ENCODE measurements at places on chromosomes 3 and 15.

- DNase-seq, result no peak
These were observed 1.2 kb upstream of the CLSTN2 start for GRCh38 chr3:139933766-139934165.

- no peak for DNase-seq
These were observed 198.4 kb downstream of the WNT5A start for GRCh38 chr3:55288657-55289056.

GRCh38 chr3:71662056-71662455 is 63.1 kb downstream of the EIF4E3 start:
- DNase-seq, result no peak

DNA sequence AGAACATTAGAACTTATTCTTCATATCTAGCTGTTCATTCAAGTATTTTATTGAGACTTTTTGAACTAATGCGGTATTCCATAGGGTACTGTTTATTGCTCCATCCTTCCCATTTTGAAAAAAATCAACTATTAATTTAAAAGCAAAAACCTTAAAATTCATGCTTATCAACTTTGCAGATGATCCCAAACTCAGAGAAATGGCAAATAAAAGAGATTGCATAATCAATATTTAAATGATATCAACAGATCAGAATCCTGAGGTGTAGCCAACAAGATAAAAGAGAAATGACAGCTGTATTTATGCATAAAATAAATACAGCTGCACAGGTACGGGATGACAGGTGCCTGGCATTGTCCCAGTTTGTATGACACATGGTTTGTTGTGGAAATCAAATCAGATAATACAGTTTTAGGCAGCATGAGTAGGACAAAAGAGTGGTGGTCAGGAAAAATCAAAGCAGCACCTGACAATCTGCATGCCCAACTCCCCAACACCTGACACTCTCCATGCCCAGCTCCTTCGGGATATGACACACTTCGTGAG is 42.4 kb upstream of the CMTM8 start:
- DNase-seq, result no peak

DNA sequence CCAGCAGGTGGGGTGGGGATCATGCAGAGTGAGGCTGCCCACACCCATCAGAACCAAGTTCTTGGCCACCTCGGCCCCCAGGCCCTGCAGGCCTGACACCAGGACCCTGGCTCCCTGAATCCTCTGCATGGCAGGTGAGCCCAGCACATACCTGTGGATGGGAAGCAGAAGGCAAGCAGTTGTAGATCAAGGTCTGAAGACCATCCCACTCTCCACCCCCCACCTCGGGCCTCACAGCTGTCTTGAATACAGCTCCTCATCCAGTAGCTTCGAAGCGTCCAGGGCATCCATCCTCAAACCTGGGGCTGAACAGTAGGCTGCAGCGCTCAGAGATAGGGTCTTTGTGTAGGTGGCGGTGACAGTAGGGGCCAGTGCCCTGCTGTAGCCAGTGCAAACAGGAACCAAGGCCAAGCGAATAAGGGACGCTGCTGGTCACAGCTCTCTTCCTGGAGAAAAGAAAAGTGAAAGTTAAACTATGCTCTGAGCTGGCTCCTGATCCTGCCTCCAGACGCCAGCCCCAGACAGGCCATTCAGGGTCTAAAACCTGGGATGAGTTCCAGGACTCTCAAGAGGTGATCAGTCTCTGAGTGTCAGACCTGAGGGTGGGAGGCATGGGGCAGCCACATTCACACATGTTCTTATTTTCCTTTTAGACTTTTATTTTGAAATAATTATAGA is at the start of gene UBA7:
Gene UBA7, minus strand, starts transcription at position 457 of the 678 bp plus-strand sequence. Its CDS starts 166 bp downstream, at position 291.
- peak; percentile 65 for DNase-seq

DNA sequence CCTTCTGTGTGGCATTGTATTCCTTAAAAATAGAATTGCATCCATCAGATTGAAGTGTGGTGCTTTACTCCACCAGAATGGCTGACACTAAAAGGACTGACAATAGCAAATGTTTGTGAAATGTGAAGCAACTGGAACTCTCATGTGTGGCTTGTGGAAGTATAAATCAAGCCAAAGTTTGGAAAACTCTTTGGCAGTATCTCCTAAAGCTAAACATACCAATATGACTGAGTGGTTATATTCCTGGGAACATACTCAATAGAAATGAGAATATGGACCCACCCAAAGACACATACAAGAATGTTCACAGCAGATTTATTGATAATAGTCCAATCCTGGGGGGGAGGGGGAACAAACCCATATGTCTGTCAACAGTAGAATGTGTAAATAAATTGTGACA is 87.1 kb downstream of the RARB start:
- no peak for DNase-seq

DNA sequence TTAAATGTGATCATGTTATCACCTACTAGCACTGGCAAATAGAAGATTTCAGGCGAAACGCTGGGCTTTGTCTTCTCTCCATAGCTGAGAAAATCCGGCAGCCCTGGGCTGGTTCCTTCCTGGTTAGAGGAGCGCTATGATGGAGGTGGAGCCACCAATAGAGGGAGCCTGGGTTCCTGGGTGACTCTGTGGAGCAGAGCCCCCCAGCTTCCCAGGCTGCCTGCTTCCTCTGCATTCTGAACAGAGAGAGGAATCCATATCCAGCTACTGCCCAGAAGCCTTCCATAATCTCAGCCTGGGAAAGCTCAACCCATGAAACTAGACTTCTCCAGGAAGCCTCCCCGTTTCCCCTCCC is 32.6 kb upstream of the IQSEC1 start:
- DNase-seq, result no peak

DNA sequence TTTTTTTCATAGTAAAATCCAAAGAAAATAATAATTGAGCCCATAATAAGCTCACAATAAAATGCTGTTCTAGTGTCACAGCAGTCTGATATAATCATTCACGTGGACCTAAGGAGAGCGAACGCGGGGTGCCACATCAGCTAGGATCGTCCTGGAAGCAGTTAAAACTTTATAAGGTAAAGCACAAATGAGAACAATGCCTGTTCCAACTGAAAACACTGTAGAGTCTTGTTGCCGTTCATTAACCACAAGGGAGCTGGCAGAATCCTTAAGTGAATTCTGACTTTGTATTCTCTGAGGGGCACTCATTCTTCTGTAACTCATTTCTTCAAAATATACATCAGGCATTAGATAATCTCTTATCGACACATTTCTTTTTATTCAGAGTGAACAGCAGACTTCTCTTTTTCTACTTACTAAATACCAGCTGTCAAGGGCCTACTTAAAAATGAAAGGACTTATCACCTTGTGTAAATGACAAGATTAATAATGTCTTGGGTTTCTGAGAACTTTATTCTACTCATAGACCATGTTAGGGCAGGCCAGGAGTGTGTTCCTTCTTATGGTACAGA is 524.6 kb downstream of the MECOM start:
- DNase-seq, result no peak

- no peak for DNase-seq
These were observed 88.8 kb downstream of the HES1 start for GRCh38 chr3:194224471-194225417.

DNA sequence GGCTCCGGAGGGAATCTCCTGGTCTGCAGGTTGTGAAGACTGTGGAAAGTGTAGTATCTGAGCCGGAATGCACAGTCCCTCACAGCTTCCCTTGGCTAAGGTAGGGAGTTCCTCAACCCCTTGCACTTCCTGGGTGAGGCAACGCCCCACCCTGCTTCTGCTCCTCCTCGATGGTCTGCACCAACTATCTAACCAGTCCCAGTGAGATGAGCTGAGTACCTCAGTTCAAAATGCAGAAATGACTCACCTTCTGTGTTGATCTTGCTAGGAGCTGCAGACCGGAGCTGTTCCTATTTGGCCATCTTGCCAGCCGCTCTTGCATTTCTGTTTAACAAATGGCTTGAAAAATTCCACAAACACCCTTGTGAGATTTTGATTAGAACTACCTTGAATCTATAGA is 156.1 kb downstream of the STXBP5L start:
- no peak for DNase-seq

- DNase-seq, result peak; percentile 74
These were observed 21.1 kb upstream of the IQCF6 start for GRCh38 chr3:51799879-51800749.

DNA sequence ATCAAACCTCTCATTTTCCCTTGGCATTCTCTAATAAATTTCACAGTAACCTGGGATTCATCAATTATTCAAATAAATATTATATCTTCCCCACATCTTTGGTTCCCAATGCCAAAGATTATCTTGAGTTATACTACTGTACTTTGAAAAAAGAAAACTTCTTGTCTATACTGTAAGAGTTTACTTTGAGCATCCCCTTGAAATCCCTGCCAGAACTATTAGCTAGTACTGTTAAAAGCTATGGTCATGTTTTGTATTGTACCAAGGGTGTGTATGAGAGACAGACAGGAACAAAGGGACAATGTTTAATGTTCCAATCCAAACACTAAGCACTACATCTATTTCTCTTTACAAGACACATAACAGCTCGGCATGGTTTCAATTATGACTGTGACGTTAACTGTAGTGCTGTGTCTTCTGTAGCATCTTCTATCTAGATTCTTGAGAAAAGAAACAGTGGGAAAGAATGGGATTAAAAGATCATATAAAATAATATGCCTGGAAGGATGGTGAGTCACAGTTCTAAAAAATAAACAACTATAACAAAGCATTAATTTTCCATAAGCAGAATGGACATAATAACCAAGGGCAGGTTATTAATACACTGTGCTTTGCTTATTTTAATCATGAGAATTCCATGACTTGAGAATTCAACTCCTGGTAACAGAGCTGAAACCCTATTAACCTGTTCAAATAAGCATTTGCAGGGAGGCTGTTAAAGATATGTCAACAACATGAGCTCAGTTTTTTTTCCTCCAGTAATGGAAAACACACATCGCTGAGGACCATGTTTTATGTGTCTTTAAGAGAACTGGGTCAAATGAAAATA is 71.1 kb downstream of the ALDH1A2 start:
- DNase-seq, result no peak

DNA sequence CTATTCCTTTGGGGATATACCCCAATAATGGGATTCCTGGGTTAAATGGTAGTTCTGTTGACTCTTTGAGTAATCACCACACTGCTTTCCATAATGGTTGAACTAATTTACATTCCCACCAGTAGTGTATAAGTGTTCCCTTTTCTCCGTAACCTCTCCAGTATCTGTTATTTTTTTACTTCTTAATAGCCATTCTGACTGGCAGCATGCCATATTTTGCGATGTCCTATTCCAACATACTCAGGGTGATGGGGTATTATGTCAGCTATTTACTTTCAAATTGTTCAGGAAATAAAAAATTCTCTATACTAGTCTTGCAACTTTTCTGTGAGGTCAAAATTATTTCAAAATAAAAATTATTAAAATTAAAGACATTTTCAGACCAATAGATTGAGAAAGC is 9.1 kb upstream of the PARP14 start:
- no peak for DNase-seq

- no peak for DNase-seq
These were observed 24.2 kb upstream of the NR2F2 start for GRCh38 chr15:96306321-96306720.

GRCh38 chr3:98812851-98813374 is 49.8 kb downstream of the ST3GAL6 start:
- DNase-seq, result peak; percentile 28

- no peak for DNase-seq
These were observed 7.2 kb upstream of the DYNC1LI1 start for GRCh38 chr3:32577581-32578556.

- no peak for DNase-seq
These were observed 82.7 kb downstream of the CD47 start for GRCh38 chr3:108008106-108008505.

DNA sequence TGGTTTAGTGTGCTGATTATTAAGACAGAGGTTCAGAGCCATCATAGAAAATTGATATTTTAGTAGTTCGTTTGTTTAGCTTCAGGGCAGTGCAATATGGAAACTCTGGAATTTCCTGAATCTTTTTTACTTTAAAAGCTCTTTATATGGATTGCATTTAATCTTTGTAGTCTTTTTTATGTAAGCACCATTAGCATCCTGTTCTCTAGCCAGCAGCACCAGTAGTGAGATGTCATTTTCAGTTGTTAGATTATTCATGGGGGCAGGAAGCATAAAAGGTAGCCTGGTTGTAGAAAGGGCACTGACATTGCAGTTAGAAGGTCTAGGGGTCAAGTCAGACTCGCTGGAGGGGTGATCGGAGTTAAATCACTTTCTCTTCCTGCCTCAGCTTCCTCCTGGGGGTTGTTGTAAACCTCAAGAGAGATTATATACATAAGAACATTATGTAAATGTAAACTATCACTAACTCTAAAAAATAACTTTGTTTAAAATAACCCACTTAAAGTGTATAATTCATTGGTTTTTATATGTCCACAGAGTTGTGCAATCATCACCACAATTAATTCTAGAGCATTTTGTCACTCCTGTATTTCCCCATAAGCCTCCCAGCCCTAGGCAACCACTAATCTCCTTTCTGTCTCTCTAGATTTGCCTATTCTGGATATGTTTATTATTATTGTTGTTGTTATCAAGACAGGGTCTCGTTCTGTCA is 31.4 kb upstream of the ITPKA start:
- DNase-seq, result no peak

DNA sequence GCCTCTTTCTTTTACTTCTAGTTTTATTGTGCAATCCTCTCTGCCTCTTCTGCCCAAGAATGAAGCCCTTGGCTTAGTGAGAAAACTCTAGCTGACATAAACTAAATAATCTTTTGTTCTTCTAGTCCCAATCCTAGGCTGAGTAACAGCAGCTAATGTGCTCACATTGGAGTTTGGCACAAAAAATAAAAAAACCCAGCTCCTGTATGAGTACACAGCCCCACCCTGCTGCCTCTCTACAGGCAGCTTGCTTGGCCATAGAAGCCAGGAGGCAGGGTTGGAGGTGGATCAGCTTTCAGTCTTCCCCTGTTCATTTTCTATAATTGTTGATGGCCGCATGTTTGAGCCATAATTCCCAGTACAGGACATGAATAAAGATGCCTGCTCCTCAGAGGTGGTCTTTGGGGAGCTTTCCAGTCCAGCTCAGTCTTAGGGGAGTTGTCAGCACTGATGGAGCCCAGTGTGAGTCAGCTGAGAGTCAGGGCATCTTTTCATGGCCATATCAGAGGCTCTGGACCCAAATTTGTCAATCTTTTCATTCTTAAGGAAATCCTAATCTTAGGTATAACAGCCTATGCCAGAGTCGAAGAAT is 46.7 kb downstream of the RTP1 start:
- peak; percentile 46 for DNase-seq

- no peak for DNase-seq
These were observed 272.9 kb downstream of the IL5RA start for GRCh38 chr3:2837239-2837638.

DNA sequence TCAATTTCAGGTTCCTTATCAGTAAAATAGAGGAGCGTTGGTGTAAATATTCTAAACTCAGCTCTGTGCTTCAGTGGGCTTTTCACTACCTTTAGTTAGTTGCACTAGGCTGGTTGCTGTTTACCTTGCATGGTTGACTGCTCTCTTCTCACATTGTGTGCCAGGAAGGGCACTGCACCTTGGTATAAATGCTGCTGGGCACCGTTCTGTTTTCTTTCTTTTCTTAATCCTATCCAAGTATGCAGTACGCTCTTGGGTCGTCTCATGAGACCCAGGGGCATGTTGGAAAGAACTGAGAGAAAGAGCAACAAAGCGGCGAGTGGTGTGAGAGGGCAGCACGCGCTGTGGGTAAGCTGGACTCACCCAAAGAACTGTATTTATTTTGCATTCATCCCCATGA is 22.4 kb downstream of the KCNMB2 start:
- no peak for DNase-seq

- DNase-seq, result no peak
These were observed 722 bp downstream of the CACNA1D start for GRCh38 chr3:53495146-53495519.

Measured in fibroblast of the conjunctiva (primary cell).